ENCODE measurements at places on chromosomes 4 and X.

GRCh38 chr4:183504930-183505610 is at the start of gene ING2:
Gene ING2, plus strand, starts transcription at chr4:183505058. Its CDS starts 138 bp downstream, at chr4:183505196.
- no peak for DNase-seq

GRCh38 chr4:56731857-56732256 is 50.8 kb upstream of the HOPX start:
- DNase-seq, result no peak

DNA sequence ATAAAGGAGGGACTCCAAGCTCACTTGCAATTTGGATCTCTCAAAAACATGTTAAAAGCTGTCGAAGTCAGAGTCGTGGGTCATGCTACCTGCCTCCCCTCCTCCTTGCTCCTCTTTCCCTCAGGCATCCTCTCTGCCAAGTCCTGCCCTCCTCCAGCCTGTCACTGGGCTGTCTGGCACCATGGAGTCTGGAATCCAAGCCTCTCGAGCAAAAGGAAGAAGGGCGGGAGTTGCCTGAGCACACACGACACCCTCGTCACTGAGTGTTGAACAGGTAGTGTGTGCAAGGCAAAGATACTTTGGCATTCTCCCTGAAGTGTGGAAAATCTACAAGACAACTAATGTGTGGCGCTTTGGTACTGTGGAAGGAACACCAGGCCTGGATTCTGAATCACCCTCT is 62.2 kb downstream of the HAUS3 start:
- DNase-seq, result no peak

DNA sequence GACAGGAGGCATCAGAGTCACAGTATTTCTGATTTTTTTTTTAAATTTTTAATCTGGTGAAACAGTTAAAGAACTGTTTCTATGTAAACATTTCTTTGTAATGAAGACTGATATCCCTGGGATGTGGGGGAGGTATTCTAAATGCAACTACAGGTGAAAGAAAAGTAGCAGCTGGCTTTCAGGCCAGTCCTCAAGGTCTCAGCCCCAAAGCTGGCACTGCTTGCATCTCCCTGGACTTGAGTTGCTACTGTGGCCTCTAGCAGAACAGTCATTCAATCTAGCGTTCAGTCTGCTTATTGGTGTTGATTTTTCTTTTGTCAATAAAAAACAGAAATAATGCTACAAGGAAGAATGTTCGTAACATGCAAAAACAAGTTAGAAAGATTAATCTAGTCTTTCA is 4.9 kb downstream of the MBNL3 start:
- no peak for DNase-seq

DNA sequence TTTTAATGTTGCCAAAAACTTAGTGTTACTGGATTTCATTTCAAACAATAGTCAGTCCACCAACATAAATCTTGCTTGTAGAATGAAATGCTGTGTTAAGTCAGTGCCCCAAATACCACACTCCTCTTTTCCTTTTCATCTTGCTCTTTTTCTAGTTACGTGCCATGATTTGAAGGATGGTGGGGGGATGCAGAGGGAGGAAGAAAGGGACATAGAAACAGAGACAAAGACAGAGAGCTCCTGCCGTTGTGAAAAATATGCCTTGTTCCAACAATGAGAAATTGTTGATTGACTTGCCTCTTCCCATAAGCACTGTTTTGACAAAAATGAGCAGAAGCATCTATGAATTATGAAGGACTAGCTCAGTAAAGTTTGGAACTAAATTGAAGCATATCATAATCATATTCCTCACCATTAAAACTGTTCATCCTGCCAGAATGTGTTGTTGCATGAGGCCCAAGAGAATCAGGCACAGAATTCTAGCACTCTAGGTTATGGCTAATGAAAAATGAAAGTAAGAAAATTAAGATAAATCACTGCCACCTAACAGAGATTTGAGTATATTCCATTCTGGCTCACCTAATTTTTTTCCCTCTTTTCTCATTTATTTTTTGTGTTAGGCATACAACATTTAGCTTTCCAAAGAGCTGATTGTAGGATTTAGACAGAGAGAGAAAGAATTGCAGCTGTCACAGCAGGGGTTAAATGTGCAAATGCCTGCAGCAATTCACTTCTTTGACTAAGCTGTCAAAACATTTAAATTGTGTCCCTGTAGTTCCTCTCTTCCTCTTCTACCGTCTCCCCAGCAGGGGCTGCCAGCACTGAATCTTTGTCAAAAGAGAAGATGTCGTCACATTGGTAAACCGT is 111.6 kb upstream of the PTPN13 start:
- no peak for DNase-seq
